ENCODE measurements at places on chromosomes 2 and 18. TPM values are rescaled to one million over a fixed set of nuclear protein-coding genes. Genes with fewer than 3 reads are reported as not detected.

DNA sequence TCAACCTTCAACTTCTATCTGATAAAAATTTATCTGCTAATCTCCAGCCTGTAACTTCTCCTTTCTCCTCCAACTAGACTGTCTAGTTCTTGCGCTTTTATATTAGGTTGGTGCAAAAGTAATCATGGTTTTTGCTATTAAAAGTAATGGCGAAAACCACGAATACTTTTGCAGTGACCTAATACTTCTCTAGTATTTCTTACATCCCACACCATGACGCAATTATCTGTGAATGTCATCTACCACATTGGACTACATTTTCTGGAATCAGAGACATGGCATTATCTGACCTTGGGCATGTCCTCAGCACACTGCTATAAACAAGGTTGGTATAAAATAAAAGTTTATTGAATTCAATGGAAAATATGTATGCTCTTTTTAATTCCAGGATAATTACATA, 370.2 kb upstream of the LYPD1 start:
- no peak for DNase-seq

Gene SLC19A3
- total RNA-seq = 5.6 TPM

Gene CRYGC
- not detected for total RNA-seq

DNA sequence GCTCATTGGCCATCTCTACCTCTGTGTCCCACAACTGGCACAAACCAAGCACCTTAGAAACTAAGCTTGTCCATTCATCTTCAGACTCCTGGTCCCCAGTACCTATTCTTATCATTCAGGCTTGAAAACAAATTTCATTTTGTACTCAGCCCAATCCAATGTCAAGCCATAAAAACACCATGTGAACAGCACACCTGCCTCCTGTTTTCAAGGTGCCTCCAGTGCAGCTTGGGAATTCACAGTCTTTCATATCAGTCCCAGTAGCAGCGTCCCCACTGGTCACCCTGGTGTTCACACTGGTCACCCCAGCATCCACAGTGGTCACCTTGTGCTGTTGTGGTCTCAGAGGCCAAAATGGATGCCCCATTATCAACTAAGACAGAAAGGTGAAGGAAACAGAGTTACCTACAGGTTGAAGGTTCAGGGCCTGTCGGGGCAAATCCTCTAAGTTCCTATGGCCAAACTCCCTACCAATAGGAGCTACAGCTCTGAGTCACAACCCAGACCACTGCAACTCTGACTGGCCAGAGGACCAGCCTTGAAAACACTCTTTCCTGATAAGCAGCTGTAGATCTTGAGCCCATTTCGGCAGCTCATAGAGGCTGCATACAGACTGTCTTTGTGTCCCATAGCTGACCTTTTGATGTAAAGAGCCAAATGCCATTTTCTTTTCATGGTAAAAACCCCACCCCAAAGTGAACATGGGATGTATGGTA, 259.5 kb upstream of the RAB12 start:
- DNase-seq = no peak

DNA sequence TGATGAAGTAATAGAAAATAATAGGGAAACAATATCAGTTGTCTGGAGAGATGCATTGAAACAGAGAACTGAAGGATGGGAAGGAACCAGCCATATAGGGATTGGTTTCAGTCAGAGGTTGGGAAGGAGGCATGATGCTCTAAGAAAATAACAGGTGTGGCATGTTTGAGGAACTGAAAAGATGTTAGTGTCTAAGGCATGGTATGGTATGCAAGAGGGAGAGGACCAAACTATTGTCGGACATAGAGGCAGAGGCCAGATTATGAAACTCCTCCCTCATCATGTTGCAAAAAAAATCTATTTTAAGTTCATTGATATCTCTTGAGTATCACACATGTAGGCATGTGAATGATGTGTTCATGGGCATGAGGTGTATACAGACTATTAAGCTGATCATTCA, 48.9 kb upstream of the EMILIN2 start:
- no peak for DNase-seq

DNA sequence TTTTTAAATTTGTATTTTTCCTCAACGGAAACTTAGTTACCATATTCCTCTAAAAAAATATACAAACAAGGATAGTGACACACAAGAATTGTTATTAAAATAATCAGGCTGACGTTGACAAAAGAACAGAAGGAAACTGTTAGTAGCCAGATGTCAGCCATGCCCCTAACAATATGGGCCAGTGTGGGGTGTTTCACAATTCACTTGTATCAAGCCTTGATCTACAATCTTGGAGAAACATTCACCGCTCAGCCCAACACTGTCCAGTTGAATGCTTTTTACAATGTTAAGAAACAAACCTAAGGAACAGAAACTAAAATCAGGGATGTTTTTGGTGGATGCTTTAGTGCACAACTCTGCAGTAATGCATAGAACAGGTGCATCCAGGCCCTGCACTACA, 44.6 kb downstream of the TMEFF2 start:
- DNase-seq = no peak

Gene CCDC148
- total RNA-seq = not detected

GRCh38 chr18:9689253-9689652, 18.8 kb upstream of the RAB31 start:
- DNase-seq = no peak

DNA sequence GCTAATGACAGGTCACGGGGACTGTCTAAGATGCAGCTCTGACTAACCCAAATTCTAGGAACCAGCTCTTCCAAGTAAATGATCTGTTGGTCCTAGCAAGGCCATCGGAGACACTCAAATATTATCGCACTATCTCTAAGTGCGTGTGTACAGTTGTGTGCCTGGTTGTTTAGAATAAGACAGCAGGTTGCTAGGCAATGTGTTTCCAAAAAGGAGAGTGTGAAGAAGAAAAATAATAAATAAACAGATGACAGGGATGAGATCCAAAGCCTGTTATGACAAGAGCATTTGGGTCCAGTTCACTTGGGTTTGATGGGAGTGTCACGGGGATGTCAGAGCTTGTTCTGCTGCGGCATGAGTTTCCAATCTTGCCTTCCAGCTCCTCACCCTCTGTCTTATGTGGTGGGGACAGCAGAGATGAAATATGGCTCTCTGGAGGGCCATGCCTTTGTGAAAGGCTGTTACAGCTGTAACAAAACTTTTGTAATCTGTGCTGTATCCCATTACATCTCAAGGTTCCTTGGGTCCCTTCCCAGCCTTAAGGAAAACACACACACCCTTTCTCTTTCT, 127.5 kb upstream of the TNP1 start:
- DNase-seq = no peak

Data from lower leg skin (tissue), 4 donors.